ENCODE measurements at places on chromosomes 3 and 15.

DNA sequence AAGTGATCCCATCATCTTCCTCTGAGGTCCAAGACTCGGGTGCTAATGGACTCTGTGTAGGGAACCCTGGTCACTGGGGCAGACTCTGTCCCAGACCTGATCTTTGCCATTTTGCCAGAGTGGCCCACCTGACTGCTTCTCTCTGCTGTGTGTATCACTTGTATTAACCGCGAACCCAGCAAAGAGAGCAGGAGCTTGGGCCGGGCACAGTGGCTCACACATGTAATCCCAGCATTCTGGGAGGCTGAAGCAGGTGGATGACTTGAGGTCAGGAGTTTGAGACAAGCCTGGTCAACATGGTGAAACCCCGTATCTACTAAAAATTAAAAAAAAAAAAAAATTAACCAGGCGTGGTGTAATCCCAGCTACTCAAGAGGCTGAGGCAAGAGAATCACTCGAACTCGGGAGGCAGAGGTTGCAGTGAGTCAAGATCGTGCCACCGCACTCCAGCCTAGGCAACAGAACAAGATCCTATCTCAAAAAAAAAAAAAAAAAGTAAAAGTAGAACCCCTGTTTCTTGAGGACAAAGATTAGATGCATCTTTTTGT is 32.9 kb upstream of the CYP11A1 start:
- DNase-seq: no peak

GRCh38 chr3:156341831-156342416 is 213.0 kb downstream of the SSR3 start:
- no peak for DNase-seq

- no peak for DNase-seq
Observed at GRCh38 chr3:36212251-36212650, 168.1 kb upstream of the STAC start.

GRCh38 chr3:181176601-181177000 is 187.1 kb upstream of the DNAJC19 start:
- no peak for DNase-seq

- no peak for DNase-seq
Observed at GRCh38 chr15:35514759-35515158, 31.2 kb downstream of the DPH6 start.

- no peak for DNase-seq
Observed at GRCh38 chr3:129248286-129248979, 973 bp upstream of the COPG1 start.

GRCh38 chr15:58669108-58669507 is 80.4 kb downstream of the ADAM10 start:
- DNase-seq: no peak

DNA sequence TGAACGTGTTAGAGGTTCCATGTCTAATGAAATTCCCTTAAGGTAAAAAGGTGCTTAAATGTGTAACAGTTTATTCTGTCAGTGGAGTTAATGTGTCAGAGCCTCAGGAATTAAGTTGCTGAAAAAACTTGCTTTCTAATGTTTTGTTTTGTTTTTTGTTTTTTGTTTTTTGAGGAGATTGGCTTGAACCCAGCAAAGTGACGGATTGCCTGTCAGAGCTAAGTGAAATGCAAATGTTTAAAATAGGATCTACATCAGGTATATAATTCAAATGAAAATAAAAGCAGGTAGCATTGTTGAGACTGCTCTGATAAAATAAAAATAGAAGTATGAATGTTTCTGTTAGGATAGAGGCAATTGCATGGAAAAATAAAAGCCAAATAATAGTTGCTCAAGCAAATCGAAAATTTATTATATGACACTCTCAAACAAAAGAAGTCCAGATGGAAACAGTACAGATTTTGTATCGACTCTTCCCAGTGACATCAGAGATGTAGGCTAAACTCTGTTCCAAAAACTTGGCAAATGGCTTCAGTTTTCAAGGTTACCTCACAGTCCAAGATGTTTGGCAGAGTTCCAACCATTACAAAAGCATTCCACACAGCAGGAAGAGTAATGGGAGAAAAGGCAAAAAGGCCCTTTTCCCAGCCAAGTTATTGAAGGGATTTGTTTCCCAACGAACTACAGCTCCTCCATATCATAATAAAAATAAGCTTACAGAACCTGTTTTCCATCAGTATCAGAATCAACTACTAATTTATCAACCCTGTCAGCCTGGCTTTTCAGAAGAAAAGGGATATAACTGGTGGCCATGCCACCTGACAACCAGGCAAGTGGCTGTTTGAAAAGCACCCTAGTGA is 291.0 kb downstream of the TBL1XR1 start:
- no peak for DNase-seq

- DNase-seq: no peak
Observed at GRCh38 chr3:63662500-63662899, 10.0 kb downstream of the SNTN start.

- DNase-seq: peak; percentile 22
Observed at GRCh38 chr15:71780115-71780976, 30.0 kb upstream of the NR2E3 start.

DNA sequence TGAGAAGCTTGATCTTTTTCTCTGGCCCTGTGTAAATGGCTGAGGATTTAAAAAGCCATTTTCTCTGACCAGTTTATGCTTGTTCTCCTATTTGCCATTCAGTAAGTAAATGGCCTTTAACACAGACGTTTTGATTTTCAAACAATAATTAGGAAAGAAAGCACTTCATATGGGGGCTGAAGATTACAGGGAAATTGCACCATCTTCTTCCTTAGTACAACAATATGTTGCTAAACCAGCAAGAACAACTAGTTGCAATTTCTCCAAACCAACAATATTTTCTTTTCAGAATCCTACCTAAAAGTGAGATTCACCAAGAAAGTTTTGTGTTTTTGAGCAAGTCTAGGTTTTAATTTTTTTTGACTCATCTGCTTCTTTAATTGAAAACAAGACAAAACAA is 80.5 kb upstream of the CCNL1 start:
- DNase-seq: no peak

GRCh38 chr3:85164436-85164835 is 205.6 kb downstream of the CADM2 start:
- no peak for DNase-seq

GRCh38 chr3:193775421-193776077 is 182.5 kb downstream of the OPA1 start:
- no peak for DNase-seq
